ACHN (cell line): ENCODE measurements at places on chromosomes 16 and 17.

DNA sequence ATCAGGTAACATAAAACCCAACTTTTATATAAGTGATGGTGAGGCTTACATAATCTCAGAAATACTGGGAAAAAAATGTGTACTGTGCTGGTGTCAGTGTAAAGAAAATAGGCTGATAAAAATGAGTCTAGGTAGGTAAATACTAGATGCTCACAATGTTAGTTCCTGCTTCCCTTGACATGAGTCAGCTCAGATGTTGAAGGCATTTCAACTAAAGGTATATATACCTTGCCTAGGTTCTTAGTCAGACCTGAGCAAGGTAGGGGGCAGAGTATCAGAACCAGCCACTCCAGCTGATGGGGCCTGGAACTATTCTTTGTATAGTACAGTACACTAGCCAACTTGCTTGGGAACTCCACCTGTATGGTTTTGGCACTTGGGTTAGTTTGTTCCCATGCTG is 51.0 kb upstream of the CA10 start:
- DNase-seq = no peak

DNA sequence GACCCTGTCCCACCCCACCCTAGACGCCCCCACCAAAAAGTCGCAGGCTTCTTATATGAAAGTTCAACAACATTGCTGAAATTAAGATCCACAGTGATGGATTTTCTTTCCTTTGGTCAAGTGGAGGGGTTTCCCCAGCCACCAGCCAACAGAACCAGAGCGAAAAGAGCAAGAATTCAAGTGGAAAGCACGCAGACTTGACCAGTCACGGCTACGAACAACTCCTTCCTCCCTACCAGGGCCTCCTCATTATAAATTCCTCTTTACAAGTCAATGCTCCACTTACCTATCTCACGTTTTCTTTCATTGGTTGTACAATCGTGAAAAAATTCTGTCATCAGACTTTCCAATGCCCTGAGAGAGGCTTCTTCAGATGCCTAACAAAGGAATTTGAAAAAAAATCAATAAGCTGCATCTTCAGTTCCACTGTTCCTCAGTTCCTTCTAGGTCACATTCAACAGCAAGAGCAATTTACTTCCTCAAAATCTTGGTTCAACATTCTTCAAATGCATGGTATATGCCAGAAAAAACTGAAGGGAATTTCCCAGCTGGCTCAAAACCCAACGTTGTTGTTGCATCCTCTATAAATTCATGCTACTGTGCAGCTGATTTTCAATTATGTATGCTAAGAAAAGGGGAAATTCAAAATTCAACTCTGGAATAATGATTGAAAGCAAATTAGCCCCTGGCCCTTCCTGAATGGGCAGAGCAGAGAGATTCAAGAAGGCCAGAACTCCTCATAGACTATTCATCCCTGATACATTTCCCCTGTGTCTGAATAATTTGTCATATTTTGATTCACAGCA is 30.9 kb downstream of the XPO6 start:
- DNase-seq = peak; percentile 50

GRCh38 chr16:54655121-54655590 is 275.5 kb upstream of the IRX5 start:
- DNase-seq = no peak

DNA sequence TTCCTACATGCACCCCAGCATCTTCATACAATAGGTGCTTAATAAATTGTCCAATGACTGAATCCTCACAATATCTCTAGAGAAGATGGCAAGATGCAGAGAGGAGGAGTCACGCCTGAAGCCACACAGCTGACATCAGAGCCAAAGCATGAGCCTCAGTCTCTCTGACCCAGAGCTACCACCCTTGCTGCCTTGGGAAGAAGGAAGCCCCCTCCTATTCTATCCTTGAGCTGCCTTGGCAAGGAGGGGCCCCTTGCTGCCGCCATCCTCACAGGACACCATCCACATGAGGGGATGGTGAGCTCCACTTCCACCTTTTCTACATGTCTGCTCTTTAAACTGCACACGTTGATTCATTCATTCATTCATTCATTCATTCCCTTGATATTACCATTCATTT is 37.0 kb upstream of the C16orf78 start:
- no peak for DNase-seq

DNA sequence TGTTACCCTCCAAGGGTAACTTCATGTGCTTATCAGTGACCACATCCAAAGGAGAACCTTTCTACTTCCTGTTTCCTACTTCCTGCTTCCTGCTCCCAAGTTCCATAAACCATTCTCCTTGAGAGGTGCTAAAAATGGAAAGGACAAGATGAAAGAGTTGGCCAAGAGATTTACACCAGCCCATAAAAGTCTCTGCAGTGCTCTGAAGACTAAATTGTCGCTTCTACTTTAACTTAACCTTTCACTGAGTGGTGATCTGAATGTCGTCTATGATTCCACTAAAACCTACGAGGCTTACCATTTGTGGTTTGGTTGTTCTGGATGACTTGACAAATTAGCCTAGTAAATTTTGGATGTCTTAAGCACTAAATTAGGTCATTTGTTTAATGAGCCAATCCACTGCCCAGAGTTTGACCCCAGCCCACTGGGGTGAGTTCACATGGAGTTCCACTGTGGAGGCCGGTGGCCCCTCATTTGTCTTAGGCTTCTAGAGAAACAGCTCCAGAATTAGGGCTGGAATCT is 333.1 kb downstream of the FOXL1 start:
- DNase-seq = no peak

DNA sequence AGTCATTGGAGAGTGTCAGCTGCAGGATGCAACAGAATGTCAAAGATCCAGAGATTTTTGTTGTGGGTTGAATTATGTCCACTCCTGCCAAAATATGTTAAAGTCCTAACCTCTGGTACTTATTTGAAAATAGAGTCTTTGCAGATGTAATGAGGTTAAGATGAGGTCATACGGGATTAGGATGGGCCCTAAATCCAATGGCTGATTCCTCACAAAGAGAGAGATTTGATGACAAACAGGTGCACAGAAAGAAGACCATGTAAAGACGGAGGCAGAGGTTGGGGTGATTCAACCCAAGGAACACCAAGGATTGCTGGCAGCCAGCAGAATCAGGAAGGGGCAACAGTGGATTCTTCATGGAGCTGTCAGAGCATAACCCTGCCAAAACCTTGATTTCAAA is 34.5 kb upstream of the USP22 start:
- DNase-seq = no peak

DNA sequence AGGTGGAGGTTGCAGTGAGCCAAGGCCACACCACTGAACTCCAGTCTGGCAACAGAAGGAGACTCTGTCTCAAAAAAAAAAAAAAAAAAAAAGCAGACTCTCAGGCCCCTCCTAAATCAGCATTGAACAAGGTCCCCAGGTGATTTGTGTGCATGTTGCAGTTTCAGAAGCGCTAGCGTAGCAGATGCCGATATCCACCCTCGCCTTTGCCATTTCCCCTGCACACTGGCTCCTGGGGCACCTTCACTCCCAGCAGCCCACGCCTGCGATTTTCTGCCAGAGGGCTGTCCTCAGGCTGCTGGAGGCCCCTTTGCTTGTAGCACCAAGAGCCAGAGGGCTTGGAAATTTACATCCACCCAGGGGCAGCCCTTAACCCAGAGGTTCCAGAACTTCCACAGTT is 95.6 kb downstream of the WSCD1 start:
- DNase-seq = no peak

- no peak for DNase-seq
Observed at GRCh38 chr16:2088759-2089358, 41.1 kb downstream of the TSC2 start.

DNA sequence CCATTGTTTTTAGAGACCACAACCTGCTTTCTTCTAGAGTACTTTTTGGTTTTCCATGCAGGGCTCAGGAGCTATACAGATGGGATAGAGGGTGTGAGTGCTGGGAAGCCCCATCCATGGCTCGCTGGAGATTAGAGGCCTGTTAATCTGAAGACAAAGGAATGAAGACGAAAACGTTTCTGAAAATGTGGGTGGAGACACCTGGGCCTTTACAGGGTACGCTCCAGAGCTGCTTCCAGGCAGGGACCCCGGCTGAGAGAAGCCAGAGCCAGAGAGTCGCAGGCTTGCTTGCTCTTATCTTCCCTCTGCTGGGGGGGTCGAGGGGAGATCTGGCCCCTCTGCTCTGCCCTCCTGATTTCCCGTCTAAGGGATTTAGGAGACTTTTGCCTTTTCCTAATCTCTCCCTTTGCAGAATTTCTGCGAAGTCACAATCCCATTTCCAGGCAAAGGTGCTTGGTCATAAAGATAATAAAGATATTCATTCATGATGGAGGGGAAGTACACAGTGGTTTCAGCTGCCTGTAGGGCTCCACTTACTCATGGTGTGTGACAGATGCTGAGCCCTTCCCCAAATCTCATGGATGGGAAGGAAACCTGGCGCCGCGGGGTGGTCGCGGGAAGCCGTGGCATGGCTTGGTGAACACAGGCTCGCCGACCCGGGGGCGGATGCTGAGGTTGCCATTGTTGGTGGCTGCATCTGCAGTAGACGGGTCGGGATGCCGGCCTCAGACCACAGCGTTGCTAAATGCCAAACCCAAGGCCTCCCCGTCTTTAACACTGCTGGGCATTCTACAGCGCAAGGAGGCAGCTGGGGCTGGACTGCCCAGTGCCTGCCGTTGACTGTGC is 4.8 kb upstream of the SOCS3 start:
- DNase-seq = no peak

GRCh38 chr17:44606658-44607057 is 49.4 kb downstream of the FZD2 start:
- no peak for DNase-seq

DNA sequence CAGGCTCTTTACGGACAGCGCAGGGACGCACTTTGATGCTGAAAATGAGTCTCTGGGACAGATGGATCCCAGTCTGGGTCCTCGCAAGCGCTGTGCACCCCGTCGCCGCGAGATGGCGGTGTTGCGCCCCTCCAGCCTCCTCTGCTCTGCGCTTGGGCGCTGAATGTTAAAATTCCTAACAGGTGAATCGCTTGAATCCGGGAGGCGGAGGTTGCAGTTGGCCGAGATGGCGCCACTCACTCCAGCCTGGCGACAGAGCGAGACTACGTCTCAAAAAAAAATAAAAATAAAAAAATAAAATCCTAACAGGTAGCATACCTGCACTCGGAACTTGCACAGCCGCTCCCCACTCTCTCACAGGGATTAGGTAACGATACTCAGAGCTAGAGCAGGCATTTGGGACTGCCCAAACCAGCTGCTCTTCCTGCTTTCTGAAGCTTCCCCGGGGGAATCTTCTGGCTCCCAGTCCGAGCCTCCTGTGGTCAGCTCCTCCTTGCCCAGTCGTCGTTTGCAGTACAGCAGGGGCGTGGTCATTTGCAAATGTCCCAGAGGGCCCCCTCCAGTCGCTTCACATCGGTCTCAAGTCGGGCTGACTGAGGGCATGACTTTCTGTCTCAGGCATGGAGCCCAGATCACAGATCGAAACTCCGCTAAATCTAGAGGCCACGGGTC is 26.2 kb upstream of the OSGIN1 start:
- peak; percentile 91 for DNase-seq

- no peak for DNase-seq
Observed at GRCh38 chr17:71287071-71287823, 833.6 kb upstream of the SOX9 start.

DNA sequence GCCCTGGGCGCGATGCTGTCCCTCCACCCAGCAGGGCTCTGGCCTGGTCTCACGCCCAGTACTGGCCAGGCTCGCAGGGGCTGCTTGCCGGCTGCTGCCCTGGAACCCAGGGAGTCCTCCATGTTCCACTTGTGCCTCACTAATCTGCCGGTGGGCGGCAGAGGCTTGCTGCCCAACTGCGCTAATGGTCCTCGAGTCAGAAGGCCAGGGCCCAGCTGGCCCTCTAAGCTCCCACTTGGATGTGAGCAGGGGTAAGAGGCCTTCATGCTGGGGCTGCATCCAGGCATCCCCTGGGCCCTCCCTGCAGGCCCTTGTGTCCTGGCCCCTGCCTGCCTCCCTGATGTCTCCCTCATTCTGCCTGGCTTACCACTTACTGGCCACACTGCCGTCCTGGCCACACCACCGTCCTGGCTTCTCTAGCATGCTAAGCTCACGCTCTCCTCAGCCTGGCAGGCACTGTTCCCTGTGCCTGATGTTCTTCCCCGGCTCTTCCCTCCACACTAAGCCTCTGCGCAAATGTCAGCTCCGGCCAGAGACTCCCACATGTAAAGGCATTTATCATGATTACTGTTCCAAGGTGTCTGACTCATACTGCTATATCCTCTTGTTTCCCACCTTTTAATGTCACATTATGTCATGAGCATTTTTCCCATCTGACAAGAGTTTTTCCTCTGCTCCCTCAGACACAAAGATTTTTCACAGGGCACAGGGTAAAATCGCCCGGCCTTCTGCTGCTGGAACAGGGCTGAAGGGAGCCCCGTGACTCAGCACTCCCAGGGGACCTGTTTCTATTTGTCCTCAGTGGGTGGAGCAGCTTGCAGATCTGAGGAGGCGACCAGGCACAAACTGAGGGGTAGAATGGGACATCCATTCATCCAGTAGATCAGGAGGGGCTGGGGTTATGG is 15.9 kb downstream of the B9D1 start:
- peak; percentile 57 for DNase-seq

- no peak for DNase-seq
Observed at GRCh38 chr16:26195225-26195624, 503.5 kb downstream of the HS3ST4 start.

GRCh38 chr16:35296962-35297653 is 1837.7 kb downstream of the TP53TG3F start:
- DNase-seq = no peak

- no peak for DNase-seq
Observed at GRCh38 chr17:17765359-17766076, 71.3 kb downstream of the SREBF1 start.

DNA sequence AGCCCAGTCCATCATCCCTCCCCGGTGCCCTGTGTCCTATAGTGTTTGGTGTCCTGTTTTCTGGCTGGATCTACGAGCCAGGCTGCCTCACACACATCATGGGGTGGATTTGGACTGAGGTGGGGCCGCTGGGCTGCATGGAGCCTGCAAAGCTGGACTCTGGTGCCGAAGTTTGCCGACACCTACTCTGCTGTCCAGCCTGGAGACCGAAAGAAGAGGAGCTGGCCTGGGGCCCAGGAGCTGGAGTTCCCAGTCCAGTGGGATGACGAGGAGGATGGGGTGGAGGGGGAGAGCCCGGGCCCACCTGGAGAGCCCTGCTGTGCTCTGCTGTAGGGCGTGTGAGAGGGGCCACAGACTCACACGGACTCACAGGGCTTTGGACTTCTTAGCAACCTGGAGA is 40.3 kb upstream of the ENPP7 start:
- DNase-seq = no peak

GRCh38 chr17:8893059-8893458 is 25.6 kb upstream of the PIK3R6 start:
- no peak for DNase-seq

- no peak for DNase-seq
Observed at GRCh38 chr17:65356536-65356935, 204.9 kb downstream of the AXIN2 start.

GRCh38 chr17:45828171-45828570 is 16.5 kb upstream of the SPPL2C start:
- DNase-seq = no peak

- DNase-seq = no peak
Observed at GRCh38 chr16:741986-742629, 1.3 kb upstream of the CIAO3 start.
